Activated CD4-positive, alpha-beta T cell treated with anti-CD3 and anti-CD28 coated beads, Interleukin-2, amount 50 U/mL, for 4 hours (primary cell): ENCODE measurements at places on chromosomes 7 and 10.

- no peak for DNase-seq
Observed at GRCh38 chr7:105811189-105811847, 65.1 kb downstream of the ATXN7L1 start.

DNA sequence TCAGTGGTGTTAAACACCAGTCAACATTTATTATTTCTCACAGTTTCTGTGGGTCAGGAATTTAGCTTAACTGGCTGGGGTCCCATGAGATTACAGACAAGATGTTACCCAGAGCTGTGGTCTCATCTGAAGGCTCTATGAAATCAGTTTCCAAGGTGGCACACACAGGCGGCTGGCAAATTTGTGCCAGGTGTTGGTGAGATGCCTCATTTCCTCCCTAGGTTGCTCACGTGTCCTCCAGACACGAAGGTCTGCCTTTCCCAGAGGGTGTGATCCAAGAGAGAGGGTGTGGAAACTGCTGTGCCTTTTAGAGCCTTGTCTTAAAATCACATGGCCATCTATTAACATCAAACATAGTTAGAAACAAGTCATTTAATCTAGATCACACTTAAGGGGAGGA is 209.0 kb downstream of the JCAD start:
- no peak for DNase-seq

- no peak for DNase-seq
Observed at GRCh38 chr10:15324611-15325010, 46.5 kb downstream of the FAM171A1 start.

DNA sequence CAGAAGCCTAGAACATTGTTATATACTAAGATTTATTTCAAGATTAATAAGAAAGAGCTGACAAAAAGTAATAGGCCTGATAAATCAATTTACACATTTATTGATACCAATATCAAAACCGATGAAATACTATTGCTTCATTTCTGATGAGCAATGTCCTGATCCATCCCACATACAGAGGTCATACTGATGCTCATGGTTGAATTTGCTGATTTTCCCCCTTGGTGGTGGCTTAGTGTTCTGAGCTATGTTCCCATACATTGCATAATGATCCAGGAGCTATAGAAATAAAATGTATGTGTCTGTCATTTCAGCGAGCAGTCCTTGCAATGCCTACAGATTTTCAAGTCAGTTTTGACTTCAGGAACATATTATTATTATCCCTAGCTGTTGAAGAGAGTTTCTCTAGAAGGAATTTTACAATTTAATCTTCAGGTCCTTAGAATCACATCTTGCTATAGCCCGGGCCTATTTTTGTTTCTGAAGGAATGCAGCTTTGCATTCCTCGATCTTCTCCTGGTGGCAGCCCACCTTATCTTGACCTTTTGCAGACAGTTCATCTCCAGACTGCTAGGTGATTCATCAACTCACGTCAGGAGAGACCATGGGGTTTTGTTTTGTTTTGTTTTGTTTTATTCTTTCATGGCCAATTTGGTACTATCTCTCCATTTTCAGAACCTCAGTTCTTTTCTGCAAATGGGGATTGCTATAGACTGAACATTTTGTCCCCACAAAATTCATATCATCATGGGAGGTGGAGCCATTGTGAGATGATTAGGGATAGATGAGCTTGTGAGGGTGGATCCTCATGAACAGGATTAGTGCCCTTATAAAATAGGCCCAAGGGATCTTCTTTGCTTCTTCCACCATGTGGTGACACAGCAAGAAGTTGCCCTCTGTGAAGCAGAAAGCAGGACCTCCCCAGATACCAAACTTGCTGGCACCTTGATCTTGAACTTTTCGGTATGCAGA is 465.6 kb upstream of the IGFBP3 start:
- DNase-seq, result no peak

GRCh38 chr7:46568420-46569132 is 647.5 kb upstream of the IGFBP3 start:
- no peak for DNase-seq

DNA sequence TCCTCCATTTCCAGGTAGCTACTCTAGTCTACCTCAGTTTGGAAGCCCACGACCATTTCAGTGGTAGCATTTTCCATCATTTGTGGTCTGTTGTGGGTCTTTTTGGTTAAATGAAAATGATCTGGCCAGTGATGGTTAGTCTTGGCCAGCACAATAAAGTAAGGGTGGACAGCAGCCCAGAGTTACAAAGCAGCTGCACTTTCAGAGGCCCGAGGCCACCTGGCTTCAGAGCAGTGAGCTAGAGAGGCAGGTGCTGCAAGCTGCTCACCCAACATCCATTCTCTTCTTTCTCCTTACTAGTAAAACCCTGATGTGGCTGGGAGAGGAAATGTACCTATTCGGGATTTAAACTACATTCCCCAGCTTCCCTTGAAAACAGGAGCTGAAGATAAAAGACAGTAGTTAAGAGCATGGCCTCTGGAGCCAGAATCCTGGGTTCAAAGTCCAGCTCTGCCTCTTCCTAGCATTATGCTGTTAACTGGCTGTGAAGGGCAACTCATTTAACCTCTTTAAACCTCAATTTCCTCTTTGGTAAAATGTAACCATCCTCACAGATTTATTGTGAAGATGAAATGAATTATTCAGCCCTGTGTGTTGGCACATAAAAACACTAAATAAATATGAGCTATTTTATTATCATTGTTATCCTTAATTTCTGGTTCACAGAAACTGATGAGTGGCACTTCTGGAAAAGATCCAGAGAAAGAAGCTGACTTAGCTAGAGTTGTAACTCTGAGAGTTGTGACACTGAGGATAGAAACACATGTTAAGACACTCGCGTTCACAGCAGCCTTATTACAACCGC is 517.4 kb downstream of the PARD3 start:
- no peak for DNase-seq
